ENCODE measurements at places on chromosomes 3 and 15.

GRCh38 chr15:90838544-90838943, 29.8 kb upstream of the FURIN start:
- no peak for DNase-seq

- DNase-seq: peak; percentile 32
Observed at GRCh38 chr3:159669766-159670165, 318.9 kb upstream of the IL12A start.

DNA sequence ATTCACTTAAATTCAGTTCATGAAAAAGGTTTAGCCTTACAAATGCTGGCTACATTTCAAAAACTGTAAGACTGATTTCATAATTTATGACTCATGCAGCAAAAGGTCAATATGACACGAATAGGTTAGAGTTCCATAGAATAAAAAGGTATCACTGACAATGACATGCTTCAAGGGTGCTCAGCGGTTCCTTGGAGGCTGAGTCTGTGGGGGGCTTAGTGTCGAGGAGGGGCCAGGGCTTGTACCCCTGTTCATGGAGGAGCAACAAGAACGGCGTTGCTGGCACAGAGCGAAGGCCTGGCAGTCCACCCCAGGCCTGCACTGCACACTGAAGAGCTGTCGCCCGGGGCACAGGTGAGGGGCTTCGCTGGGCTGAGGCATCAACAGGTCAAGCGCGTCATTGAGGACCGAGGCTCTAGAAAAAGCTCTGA, 174.2 kb downstream of the NR1D2 start:
- no peak for DNase-seq

GRCh38 chr3:195025884-195026200, 245.1 kb downstream of the XXYLT1 start:
- no peak for DNase-seq

- DNase-seq: no peak
Observed at GRCh38 chr15:37881237-37882013, 53.0 kb upstream of the TMCO5A start.

DNA sequence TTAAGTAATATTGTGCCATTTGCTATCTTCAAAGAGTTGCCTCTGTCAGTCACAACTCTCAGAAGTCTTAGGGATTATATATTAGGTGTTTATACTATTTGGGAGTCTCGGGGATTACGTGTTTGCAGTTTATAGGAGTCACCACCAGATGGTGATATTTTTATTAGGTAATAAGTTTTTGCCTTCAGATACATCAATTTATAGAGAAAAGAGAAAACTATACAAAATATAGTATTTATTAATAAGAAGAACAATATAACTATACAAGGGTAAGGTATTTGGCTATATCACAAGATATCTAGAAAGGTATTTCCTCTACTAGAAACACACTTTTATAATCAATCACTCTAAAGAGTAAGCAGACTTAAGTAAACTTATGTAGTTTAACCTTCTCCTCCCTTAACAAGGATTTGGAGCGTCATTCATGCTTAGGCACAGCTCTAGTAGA, 10.7 kb upstream of the DHX36 start:
- peak; percentile 25 for DNase-seq

DNA sequence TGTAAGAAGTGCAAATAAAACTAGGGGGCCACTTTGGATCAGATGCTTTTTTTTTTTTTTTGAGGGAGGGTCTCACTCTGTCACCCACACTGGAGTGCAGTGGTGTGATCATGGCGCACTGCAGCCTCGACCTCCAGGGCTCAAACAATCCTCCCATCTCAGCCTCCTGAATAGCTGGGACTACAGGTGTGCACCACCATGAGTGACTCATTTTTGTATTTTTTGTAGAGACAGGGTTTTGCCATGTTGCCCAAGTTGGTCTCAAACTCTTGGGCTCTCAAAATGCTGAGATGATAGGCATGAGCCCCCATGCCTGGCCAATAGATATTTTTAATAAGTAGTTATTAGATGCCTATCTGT, 20.8 kb downstream of the CCR1 start:
- DNase-seq: no peak

Data from Ammon's horn (tissue), 1 donor.